Urinary bladder (tissue), 4 donors: ENCODE measurements at places on chromosomes 5 and 9.
A peak's percentile ranks its signal among the peaks of the same experiment; 100 is the strongest.

DNA sequence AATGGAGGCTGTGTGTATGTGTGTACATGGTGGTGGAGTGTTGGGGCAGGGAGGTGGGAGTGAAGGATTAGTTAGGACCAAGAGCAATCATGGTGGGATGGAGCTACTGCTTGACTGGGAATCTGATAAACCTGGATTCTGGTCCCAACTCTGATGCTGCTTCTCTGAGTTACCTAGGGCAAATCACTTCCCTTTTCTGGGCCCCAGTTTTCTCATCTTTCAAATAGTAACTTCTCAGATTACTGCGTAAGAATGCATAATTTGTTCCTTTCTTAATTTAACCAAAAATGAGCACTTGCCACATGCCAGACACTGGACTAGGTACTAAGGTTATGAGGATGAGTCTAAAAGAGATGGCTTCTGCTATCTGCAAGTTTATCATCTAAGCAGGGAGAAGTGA lies 20.8 kb upstream of the ANXA6 start:
- no peak for DNase-seq

DNA sequence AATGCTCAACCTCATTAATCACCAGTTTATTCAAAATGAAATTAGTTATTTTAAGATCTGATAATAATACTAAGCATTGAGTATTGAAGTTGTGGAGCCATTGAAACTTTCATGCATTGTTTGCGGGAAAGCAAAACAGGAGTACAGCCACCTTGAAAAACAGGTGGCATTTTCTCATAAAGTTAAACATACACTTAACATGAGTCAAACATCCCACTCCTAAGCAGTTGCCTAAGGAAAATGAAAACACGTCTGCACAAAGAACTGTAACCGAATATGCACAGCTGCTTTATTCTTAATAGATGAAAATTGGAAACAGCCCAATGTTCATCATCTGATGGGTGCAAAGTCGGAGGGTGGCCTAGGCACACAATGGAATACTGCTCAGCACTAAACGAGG lies 177.3 kb downstream of the IRX2 start:
- no peak for DNase-seq

DNA sequence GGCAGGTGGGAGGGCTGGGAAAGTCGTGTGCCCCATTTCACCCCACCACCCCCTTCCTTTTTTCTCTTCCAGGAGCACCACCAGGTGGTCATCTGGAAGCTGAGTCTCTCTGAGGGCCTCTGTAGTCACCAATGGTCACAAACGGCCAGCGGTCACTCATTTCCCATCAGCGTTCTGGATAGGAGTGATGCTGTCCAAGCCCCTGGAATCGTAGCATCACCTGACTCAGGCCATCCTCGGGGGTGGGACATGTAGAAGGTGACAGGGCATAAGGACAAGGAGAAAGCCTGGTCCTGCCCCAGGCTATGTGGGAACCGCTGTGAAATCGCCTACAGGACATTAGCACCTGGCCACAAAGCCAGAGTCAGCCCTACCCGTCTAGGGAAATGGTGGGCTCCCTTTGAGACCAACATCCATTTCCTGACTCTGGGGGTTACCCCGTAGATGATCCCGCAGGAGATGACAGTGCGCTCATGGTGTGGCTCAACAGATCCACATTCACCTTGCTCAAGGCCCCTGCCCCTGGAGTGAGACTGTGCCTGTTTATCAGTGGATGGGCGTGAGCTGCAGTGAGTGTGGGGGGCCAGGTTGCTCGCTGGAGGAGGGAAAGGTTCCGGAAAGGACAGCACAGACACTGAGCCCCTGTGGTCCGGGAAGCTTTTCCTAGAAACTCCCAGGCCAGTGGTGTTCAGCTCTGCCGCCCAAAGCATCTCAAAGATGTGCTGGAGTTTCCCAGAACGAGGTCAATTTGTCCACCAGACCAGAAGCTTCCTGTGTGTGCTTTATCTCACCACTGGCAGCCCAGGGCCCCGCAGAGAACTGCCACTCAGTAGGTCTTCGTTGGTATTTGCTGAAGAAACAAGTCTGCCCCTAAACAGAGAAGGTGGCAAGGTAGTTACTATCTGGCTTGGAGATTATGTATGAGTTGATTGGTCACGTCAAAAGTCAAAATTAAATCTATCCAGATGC lies 61.1 kb upstream of the UNC5A start:
- no peak for DNase-seq

GRCh38 chr5:83197326-83197967 lies 120.1 kb downstream of the XRCC4 start:
- no peak for DNase-seq

GRCh38 chr9:77589046-77589795 lies 58.9 kb downstream of the GNA14 start:
- peak; percentile 40 for DNase-seq

DNA sequence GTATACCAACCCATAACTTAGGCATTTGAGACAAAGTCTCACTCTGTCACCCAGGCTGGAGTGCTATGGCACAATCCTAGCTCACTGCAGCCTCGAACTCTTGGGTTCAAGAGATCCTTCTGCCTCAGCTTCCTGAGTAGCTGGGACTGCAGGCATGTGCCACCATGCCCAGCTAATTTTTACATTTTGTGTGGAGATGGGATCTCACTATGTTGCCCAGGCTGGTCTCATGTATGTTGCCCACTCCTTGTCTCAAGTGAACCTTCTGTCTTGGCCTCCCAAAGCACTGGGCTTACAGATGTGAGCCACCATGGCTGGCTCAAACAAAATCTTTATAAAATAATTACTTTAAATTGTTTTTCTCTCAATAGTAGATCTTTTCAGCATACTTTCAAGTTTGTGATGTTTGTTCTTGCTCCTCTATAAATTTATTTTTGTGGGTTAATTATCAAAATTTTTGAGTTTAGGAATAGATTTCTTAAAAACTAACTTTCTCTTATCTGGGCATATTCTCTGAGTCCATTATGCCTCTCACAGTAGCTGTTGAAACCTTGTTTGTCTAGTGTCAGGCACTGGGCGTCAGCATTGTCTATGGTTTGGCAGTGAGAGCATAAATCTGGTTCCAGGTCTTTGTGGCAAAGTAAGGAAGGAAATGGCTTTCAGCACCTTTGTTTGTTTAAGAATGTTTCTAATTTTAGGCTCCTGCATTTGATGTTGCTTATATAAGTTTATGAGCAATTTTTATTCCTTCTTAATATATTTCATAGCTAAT lies 38.7 kb downstream of the NLN start:
- no peak for DNase-seq

DNA sequence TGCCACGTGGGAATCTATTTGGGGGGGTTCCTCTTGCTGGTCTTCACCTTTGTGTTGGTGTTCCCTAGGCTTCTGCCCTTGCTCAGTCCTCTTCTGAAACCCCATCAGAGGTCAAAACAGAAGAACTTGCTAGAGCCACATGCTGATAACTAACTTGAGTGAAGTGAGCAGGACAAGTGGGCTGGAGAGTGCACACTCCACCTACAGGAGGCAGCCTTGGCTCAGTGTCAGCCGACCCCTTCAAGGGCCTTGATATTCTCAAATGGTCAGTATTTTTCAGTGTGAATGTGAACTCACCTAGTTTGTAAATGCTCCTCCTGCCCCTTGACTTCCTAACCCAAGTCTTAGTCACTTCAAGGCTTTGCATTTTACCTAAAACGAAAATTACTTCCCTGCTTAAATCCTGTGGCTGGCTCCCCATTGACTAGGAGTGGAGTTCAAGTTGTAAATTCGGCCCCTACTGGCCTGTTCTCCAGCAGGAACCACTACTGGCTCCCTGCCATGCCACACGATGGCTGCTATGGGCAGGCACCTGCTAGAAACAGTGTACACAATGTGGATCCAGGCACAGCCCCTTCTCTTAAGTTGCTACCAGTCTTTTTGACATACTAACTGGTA lies 3.6 kb upstream of the SLC1A3 start:
- DNase-seq: no peak

GRCh38 chr9:136662656-136663581 lies at the start of gene EGFL7:
EGFL7 (plus strand) TSS chr9:136662916; CDS start chr9:136668283, 5,367 bp downstream.
- DNase-seq: no peak

DNA sequence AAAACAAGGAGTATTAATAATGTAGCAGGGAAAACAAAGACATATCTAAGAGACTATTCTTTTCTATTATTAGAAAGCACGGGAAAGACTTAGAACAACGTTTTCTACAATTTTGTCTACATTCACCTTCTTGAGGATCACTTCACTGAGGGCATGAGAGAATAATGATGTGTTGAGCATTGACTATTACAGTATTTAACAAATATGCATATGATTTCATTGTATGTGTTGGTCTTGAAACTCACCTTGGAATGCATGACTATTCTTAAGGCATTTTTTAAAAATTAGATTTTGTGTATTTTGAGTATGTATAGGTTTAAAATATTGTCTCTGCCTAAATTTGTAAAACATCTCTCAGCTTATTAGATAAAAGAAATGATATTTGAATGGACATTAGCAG lies 1.2 kb downstream of the FSD1L start:
- DNase-seq: no peak

GRCh38 chr5:95699337-95699736 lies 16.5 kb upstream of the SPATA9 start:
- no peak for DNase-seq

DNA sequence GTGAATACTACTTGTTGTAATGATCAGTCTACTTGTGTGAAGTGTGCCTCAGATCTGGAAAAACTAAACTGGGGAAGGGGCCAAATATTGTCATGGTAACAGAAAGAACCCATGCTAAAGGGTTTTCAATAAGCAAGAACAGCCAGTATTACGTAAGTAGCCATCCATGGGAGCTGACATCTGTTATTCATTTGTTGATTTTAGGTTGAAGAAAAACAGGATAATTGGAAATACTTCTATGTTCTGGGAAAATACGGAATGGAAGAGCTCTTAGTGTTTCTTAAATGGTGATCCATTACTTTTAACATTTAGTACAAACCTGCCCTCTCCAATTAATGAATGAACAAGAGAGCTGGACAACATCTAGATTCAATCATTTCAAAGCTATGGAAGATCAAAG lies 485.8 kb downstream of the NTRK2 start:
- DNase-seq: no peak

- DNase-seq: no peak
These were observed at the start of gene ZDHHC21 for GRCh38 chr9:14693251-14693861. ZDHHC21 (minus strand) TSS chr9:14693432; CDS start chr9:14674340, 19,092 bp downstream.

GRCh38 chr5:73858776-73859175 lies 232.8 kb downstream of the ARHGEF28 start:
- no peak for DNase-seq

DNA sequence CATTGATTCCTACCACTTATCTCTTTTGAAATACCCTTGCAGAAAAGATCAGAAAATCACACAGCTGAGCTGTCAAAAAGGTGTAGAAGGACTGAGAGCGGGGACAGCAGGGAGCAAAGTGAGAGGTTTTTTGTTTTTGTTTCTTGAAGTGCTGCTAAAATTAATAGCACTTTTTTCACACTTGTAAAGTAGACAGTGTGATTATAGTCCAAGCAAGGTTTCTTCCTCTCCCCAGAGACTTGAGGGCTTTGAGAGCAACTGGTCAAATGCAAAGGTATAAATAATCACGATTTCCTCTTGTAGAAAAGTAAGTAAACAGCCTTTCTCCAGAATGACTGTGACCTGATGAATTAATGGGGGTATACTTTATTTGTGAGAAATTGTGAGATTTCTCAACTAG lies 326.9 kb downstream of the ZNF608 start:
- DNase-seq: no peak

GRCh38 chr5:168328814-168329213 lies 37.4 kb downstream of the WWC1 start:
- no peak for DNase-seq

- no peak for DNase-seq
These were observed 56.0 kb upstream of the FAM174A start for GRCh38 chr5:100479079-100479688.

DNA sequence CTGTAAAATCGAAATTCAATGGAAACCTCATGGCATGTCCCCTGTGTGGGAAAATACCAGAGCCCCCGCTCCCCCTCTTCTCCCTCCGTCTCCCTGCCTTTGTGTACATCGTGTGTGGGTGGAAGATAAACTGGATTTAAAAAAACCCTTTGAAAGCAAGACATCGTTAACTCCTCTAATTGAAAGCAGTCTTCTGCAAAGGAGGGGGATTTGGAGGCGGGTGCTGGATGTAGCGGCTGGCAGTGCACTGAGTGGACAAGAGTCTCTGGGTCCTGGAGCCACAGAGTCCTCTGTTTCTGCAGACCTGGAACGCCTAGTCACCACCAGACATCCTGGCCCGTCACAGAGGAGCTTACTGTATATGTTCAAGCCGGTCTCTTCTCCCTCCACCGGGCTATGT lies 169.4 kb downstream of the PAPPA start:
- no peak for DNase-seq

- DNase-seq: no peak
These were observed 194.8 kb upstream of the SLC30A5 start for GRCh38 chr5:68898951-68899471.

GRCh38 chr9:19637084-19637483 lies 151.8 kb downstream of the SLC24A2 start:
- DNase-seq: no peak

GRCh38 chr5:134563221-134563620 lies 37.8 kb downstream of the JADE2 start:
- no peak for DNase-seq

DNA sequence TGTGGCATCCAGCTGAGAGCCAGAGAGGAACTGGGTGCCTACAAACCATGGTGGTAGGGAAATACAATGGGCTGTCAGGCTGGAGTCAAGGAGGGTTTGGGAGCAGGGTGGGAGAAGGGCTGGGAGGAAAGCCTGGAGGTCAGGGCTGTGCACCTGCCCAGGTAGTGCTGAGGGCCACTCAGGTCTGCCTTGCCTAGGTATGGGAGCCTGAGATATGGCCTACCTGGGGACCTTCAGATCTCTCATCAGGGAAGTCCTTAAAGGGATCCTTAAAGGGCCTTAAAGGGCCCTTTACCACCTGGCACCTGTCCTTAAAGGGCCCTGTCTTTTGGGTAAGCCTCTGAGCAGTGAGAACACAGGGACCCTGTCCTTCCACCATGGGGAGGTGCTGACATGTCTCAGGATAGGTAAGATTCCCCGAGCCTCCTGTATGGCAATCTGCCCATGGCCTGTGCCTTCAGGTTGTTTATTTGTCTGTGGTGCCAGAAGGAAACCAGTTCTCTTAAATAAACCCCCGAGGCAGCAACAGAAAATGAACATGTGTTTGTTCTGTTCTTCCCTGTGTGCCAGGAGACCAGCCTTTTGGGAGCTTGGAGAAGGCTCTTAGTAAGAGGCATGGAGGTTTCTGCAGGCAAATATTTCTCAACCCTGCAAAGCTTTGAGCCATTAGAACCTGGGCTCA lies 23.3 kb downstream of the SLC25A48 start:
- DNase-seq: no peak

GRCh38 chr5:111070272-111071134 lies 1.0 kb upstream of the TSLP start:
- no peak for DNase-seq

DNA sequence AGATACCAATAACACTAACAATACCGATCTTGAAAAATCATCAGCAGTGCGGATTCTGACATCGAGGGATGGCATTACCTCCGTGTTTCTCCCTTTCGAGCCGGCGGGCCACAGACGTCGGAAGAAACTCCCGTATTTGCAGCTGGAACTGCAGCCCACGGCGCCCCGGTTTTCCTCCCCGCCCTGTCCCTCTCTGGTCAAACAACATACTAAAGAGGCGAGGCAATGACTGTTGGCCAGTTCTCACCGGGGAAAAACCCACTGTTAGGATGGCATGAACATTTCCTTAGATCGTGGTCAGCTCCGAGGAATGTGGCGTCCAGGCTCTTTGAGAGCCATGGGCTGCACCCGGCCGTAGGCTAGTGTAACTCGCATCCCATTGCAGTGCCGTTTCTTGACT lies 32.8 kb downstream of the OLFM1 start:
- DNase-seq: no peak
